Cardiac atrium fibroblast (primary cell): ENCODE measurements at places on chromosomes 5 and 9. TPM values are rescaled to one million over a fixed set of nuclear protein-coding genes. Genes with fewer than 3 reads are reported as not detected.

Gene MSMP
- 2.0 TPM in 1 of 2 replicates, not detected in the other for total RNA-seq

Gene ZBTB26
- total RNA-seq: 2.5 and 3.2 TPM in 2 replicates

Gene SNAPC3
- total RNA-seq: 26.0 and 33.2 TPM in 2 replicates

Gene RASEF
- total RNA-seq: not detected in 2 replicates

Gene SMIM23
- not detected in 2 replicates for total RNA-seq

Gene RPL12
- 2,722 and 3,224 TPM in 2 replicates for total RNA-seq

Gene FREM1
- under 0.01 and 0.16 TPM in 2 replicates for total RNA-seq

Gene MOB3B
- 0.16 and 0.18 TPM in 2 replicates for total RNA-seq

Gene GBGT1
- 4.1 and 6.3 TPM in 2 replicates for total RNA-seq

Gene FAM81B
- not detected in 2 replicates for total RNA-seq

Gene RETREG1
- total RNA-seq: under 0.01 and 1.3 TPM in 2 replicates

Gene SEMA5A
- 64.3 and 95.6 TPM in 2 replicates for total RNA-seq

Gene LHX6
- 1.8 TPM in 1 of 2 replicates, not detected in the other for total RNA-seq

Gene RIMOC1
- total RNA-seq: 10.8 and 17.3 TPM in 2 replicates

Gene SYK
- 0.18 TPM in 1 of 2 replicates, not detected in the other for total RNA-seq

Gene HAVCR1
- not detected in 2 replicates for total RNA-seq

Gene FAM163B
- total RNA-seq: 4.4 and 4.5 TPM in 2 replicates

Gene SV2C
- total RNA-seq: not detected in 2 replicates

Gene C9orf43
- 0.16 TPM in 1 of 2 replicates, not detected in the other for total RNA-seq

Gene ANKDD1B
- 0.16 and 0.36 TPM in 2 replicates for total RNA-seq

Gene PRRX2
- total RNA-seq: 2.2 and 8.3 TPM in 2 replicates

Gene CCNO
- total RNA-seq: 0.97 TPM in 1 of 2 replicates, not detected in the other

Gene PCDHGA3
- 2.0 and 2.9 TPM in 2 replicates for total RNA-seq

Gene C8G
- not detected in 2 replicates for total RNA-seq

Gene FBP1
- not detected in 2 replicates for total RNA-seq

Gene SLC38A9
- 7.3 and 10.5 TPM in 2 replicates for total RNA-seq

Gene INSL4
- total RNA-seq: not detected in 2 replicates

Gene MPDZ
- 26.9 and 28.0 TPM in 2 replicates for total RNA-seq

Gene SPINK6
- not detected in 2 replicates for total RNA-seq

Gene PHF24
- total RNA-seq: not detected in 2 replicates

Gene RNF183
- not detected in 2 replicates for total RNA-seq

Gene INIP
- 11.4 and 15.1 TPM in 2 replicates for total RNA-seq

Gene LRRC26
- not detected in 2 replicates for total RNA-seq

Gene PAIP1
- 62.1 and 103 TPM in 2 replicates for total RNA-seq

Gene TEX48
- total RNA-seq: not detected in 2 replicates

Gene IL4
- not detected in 2 replicates for total RNA-seq

Gene SGCD
- 1.9 and 3.4 TPM in 2 replicates for total RNA-seq

Gene SHC3
- 7.8 and 25.1 TPM in 2 replicates for total RNA-seq

Gene SPINK5
- not detected in 2 replicates for total RNA-seq
